CD4-positive, CD25-positive, alpha-beta regulatory T cell (primary cell): ENCODE measurements at places on chromosomes 2 and 18. TPM values are rescaled to one million over a fixed set of nuclear protein-coding genes. Genes with fewer than 3 reads are reported as not detected.

DNA sequence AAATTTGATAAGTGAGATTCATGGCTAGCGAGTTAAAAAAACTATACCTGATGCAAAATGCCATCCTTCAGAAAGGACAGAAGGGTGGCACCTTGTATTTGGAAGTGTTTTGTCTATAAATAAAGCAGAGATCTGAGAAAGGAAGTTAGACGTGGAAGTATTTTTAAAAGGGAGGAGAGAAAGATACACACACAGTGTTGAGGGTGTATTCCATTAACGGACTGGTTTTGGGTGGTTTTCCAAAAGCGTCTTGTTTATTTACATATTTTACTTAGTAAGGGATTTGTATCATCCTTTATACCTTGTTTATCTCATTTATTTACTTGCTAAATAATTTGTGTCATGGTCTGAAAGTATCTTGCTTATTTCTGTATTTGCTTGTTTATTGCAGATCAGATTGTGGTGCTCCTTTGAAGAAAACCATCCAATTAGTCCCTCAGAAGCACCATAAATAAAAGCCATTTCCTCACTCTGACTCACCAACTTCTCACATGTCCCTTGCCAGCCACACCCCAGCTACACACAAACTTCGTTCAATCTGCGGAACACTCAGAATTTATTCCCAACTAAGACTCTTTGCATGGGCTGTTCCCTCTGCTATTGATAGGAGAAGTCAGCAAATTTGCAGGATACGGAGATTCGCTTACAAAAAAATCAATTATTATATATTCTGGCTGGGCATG lies 90.8 kb downstream of the FAM124B start:
- H3K4me1 ChIP-seq, result no peaks in the 10 kb centered on the region
- no peak overlapping the region for H3K4me3 ChIP-seq
- H3K27me3 ChIP-seq, result peaks cover 1% of the 10 kb centered on the region
- H3K36me3 ChIP-seq, result no peaks in the 10 kb centered on the region
- DNase-seq, result no peak

DNA sequence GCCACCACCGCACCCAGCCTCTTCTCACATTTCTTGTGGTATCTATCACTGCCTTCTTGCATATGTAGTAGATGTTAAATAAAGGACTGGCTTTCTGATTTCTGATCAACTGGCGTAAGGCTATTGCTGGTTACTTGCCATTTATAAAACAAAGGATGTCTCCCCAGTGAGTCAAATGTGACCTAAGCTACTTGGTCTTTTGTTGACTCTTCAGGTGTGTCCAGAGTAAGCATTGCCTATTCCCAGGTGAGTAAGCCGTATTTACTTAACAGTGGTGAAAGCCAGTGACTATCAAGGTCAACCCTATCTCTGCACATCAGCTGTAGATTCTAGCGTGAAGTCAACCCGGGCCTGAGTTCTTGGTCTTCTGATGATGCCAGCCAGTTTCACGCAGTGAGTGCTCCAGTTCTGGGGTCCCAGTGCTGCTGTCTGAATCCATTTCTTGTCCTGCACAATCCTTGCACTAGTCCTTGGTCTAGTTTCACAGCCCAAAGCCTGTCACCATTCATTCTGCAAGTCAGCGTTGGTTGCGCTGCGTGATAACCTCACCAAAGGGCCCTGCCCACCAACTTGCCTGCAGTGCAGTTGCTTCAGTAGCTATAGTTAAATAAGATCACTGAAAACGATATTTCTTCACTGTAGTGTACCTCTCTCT lies 120.2 kb downstream of the GBX2 start:
- peaks cover 4% of the 10 kb centered on the region for H3K4me1 ChIP-seq
- no peak overlapping the region for H3K4me3 ChIP-seq
- no peak for DNase-seq
- H3K36me3 ChIP-seq, result no peaks in the 10 kb centered on the region
- no peaks in the 10 kb centered on the region for H3K27me3 ChIP-seq
- no peak overlapping the region for H3K27ac ChIP-seq

The TMEM150A gene
- total RNA-seq, result 4.9 TPM

The CAPN14 gene
- 0.20 TPM for total RNA-seq

The POLE4 gene
- total RNA-seq, result 42.3 TPM

The TXNDC2 gene
- total RNA-seq, result not detected
